Hypothalamus (tissue), 51 donors: ENCODE measurements at places on chromosomes 12 and 14.

- no peak for DNase-seq
Observed at GRCh38 chr12:102300824-102301461, 103.3 kb upstream of the PMCH start.

DNA sequence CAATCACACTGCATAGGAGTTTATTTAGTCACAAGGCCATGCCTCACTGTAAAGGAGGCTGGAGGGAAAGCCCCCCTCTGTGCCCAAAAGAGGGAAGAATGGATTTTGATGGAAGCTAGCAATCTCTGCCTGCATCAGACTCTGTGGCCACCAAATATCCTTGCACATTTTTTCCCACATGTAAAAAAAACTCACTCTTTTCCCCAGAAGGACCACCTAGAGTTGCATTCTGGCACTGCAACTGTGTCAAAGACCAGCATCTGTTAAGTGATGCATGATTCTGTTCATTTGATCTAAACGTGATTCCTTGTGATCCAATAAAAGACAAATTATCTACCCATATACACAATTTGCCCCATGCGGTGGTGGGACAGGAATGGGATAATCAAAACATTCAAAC is 8.0 kb downstream of the RHOJ start:
- no peak for DNase-seq

DNA sequence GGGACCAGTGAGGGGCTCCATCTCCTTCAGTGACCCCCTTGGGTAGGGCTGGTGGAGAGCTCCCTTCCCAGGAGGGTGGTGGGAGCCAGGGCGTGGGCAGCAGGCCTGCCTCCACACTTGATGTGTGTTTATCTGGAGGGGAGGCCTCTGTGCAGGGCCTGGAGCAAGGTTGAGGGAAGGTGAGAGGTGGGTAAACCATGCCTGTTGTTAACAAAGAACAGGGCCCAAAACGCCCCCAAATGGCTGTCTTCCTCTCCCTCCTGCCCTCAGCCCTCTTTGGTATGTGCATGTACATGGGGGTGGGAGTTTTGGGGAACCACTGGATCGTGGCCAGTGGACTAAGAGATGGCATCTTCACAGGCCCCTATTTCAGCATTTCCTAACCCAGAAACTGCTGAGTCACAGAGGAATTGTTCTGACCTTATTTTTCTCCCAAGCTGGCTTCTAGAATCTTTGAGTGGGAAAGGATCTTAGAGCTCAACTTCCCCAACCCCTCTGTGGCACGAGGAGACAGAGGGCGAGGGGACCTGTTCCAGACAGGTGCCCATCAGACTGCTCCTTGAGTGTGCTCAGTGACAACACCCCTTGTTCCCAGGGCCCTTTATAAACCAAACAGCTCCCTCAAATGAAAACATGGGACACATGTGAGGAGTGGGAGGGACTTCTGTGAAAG is 3.6 kb downstream of the SLC48A1 start:
- no peak for DNase-seq

DNA sequence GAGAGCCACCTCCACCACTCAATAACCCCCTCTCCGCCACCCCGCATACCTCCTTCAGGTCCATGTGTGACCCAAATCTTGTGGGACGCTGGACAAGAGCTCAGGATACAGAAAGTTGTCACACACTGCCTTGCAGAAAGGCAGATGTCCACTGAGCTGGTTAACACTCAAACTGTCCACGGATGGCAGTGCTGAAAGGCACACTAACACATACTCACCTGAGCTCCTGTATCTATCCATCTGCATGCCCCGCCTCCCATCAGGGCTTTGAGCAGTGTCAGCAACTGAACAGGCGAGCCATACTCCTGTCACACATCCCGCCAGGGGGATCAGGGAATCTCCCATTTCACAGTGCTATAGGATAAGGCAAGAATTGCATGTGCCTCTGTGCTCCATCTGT is 642.0 kb downstream of the GALC start:
- no peak for DNase-seq

- DNase-seq: no peak
Observed at GRCh38 chr12:131087991-131088700, 134.4 kb downstream of the ADGRD1 start.

DNA sequence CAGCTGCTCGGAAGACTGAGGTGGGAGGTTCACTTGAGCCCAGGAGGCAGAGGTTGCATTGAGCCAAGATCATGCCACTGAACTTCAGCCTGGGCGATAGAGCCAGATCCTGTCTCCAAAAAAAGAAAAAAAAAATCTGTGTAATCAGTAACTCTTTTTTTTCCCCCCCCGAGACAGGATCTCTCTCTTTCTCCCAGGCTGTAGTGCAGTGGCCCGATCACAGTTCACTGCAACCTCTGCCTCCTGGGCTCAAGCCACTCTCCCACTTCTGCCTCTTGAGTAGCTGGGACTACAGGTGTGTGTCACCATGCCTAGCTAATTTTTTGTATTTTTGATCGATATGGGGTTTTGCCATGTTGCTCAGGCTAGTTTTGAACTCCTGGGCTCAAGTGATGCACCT is 113.6 kb downstream of the SYNE2 start:
- no peak for DNase-seq

GRCh38 chr14:24342889-24343288 is 3.1 kb upstream of the RIPK3 start:
- DNase-seq: no peak

DNA sequence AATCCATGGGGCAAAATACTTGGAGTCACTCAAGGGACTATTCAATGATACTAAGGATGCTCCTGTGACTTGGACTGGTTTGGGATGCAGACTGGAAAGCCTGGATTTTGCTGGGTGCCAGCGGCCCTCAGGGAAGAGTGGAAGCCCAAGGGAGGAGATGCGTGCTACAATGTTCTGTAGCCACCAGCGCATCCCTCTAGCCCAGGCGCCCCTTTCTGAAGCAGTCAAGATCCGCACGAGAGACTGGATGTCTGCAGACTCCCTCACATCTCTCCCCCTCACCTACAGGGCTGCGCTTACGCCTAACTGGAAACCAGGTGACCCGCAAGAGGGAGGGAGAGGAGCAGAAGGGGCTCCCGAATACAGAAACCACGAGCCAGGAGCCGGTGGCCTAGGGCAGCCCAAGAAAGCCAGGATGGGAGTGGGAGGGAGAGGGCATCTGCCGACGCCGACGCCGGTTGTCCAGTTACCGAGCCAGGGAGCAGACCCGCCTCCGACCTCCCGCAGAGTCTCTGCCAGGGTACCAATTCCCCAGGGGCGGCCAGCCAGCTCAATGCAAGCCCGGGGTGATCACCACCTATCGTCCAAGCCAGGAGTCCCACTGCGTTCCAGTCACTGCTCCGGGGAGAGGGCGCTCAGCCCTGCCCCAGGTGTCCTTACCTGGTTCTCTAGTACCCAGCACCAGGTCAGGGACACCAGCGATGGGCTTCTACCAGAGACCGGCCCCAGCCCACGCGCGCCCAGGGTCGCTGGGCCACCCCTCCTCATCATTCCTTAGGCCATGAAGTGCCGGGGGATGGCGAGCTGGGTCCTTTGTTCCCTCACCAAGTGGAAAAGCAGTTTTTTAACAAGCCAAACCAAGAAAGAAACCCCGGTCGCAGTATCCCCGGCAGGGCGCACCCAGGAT is 1.2 kb downstream of the NTN4 start:
- DNase-seq: no peak

DNA sequence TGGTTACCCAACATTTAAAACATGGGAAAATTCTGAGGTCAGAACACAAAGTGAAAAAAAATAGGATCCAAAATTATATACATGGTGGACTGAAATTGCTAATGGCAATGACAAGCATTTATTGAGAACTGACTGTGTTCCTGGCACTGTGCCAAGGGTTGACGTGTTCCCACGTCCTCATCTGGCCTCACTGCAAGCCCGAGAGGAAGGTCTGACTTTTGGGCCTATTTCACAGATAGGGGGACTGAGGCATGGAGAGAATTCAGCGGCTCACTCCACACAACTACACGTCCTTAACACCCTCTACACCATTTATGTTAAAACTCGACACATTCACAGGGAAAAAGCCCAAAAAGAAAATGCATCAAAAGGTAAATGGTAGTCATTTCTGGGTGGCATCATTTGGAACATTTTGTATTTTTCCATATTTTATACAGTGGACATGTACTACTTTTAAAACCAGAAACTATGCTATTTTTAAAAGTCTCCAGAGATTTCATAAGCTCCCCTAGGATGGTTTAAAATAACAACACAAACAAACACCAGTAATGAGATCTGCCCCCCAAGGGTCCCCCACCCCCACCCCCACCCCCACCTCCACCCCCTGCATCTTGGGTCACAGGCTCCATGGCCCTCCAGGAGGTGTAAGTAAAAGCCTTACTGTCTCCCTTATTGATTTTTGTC is 27.7 kb downstream of the CLMN start:
- peak; percentile 61 for DNase-seq

DNA sequence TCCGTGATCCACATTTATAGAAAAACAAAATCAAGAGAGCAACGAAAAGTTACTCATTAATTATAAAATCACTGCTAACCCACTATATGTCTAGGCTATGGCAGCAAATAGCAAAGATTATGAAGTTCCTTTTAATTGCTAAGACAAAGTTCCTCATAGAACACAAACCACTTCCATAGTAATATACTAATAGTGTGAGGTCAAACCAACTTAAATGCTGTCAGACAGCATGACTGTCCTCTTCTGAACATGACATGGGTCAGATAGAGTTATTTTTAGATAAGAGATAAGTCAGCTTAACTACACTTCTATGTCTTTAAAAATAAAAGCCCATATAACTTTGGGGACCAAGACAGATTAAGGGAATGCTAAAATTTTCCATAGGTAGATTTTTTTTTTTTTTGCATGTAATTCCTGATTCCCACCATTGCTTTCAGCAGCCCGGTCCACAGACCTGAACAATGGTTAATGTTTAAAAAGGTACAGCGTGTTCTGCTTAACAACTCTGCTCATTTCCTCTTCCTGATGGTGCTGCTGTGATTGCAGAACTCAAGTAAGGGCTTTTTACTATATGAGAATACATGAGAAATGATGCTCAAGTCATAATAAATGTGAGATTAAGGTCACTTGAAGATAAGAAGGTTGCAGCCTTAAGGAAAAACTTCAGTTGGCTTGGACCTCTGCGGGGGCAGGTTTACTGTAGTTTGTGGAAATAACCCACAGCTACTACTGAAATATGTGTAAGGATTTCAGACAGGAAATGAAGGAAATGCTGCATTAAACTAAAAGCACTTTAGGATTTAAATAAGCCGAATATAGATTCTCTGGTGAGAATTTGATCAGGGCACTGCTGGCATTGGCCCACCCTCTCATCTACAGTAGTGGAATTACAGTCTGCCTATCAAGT is 37.7 kb upstream of the DUSP6 start:
- DNase-seq: no peak

DNA sequence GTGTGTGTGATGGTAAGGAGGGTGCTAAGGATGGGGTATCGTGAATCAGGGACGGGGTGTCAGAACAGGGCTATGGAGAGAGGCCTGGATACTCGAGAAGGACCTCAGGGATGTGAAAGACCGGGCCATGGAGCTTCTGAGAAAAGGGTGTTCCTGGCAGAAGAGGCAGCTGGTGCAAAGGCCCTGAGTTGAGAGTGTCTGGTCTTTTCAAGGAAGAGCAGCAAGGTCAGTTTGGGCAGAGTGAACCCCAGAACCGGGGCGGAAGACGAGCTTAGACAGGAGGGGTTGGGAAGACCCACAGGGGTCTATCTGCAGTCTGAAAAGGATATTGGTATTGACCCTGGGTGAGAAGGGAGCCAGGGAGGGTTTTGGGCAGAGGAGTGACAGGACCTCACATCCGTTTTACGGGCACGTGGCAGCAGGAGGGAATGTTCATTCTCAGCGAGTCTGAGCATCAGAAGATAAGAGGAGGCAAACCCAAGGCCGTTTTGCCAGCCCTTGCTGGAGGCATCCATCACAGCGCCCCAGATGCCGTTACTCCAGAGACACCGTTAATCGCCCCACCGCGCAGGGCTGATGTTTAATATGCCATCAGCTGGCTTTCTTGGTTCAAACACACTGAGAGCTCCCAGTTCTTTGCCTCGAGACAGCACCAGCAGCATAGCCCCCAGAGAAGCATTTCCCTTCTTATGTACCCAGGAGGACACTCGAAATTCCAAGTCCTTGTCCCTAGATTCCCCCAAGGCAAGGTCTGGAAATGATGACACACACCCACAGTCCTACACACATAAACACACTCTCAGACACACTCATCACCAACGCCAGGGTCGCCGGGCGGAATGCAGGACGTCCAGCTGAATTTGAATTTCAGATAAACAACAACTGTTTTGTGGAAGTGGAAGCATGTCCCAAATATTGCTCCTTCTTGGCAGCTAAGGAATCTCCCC is 41.4 kb upstream of the EML1 start:
- no peak for DNase-seq

GRCh38 chr12:132491138-132491663 is 1.2 kb downstream of the FBRSL1 start:
- DNase-seq: no peak

GRCh38 chr12:96749999-96750398 is 157.1 kb upstream of the NEDD1 start:
- DNase-seq: no peak

GRCh38 chr14:63650256-63650952 is 8.7 kb upstream of the WDR89 start:
- DNase-seq: no peak

- DNase-seq: no peak
Observed at GRCh38 chr12:124496584-124496983, 70.8 kb downstream of the NCOR2 start.

DNA sequence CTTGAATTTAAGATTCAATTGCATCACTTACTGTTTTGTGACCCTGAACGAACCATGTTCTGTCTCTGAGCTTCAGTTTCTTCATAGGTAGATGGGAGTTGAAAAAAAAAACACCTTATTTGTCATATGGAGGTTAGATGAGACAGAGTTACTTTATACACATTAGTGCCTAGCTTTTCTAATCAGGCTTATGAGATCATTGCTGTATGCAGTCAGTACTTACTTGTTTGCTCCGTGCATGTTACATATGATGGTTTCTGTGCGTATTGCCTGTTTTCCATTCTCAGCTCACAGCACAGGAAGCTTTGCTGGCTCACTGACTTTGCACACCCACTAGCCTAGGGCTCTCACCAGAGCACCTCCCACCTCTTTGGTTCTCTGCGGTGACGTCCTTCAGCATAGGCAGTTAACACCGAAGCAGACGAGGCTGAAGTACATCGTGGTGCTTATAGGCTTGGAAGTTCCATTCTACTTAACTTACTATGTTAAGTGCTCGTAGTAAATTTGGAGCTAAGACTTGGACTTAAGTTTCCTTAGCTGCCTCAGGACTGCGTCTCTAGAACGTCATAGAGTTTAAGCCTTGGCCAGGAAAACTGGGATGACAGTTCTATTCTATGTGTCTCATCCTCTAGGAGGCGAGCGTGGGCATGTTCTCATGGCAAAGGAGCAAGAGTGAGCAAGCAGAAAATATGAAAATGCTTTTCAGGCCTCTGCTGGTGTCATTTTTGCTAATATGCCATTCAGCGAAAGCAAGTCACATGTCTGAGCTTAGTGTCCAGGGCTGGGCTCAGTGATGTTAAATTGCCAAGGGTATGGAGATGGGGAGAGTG is 57.3 kb downstream of the NRXN3 start:
- no peak for DNase-seq
